Stimulated activated naive CD4-positive, alpha-beta T cell (primary cell): ENCODE measurements at places on chromosomes 7 and 10.

- no peak for DNase-seq
These were observed 5.7 kb downstream of the BLVRA start for GRCh38 chr7:43764039-43764761.

DNA sequence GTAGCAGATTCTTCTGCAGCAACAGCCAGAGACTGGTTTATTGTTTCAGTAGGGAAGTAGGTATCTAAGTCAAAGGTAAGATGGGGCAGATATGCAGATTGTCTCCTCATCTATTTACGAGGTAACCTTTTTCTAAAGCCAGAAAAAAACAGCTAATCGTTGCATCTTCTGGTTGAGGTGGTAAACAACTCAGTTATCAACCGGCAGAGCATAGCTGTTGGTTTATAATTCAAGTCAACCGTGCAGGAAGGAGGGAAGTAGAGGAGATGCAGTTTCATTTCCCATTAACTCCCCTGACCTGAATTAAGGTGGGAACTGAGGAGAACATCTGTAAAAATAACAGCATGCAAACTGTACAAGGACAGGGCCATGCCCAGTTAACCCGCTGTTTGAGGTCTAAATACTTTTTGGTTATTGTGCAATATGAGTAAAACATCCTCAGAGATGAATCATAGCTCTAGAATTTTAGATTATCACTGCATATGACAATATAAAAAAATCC is 156.5 kb upstream of the ITGB1 start:
- no peak for DNase-seq

GRCh38 chr10:21530641-21531040 is 3.4 kb upstream of the MLLT10 start:
- no peak for DNase-seq

DNA sequence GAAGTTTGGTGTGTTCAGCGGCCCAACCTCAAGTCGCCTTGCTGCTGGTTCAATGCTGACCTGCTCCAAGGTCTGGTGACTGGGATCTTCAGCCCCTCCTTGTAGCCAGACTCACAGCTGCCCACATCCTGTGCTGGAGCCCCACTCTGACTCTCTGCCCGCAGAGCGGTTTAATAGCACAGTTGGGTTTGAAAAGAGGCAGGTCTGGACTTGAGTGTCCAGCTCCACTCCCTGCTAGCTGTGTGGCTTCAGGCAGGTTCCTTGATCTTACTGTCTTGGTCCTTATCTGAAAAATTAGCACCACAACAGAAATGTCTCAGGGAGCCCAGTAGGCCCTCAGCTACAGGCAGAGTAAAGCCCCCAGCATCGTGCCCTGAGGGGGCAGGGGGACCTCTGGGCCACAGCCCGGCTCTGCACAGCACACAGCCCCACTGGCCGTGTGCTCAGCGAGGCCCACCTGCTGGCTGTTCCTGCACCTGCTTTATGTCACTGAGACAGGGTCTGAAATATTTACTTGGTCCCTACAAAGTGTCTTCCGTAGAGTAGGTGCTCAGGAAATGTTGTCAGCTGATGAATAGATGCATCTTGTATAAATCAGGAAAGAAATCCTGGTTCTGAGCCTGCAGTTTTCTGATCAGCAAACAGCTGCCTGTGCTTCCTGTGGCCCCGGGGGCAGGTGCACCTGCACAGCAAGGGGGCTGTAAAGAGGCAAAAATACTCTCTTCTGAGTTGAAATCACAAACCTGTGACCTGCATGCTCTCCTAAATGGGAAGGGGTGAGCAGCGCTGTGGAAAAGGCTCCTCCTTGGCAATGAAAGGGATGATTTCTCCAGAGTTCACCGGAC is 155.5 kb downstream of the SVIL start:
- no peak for DNase-seq

DNA sequence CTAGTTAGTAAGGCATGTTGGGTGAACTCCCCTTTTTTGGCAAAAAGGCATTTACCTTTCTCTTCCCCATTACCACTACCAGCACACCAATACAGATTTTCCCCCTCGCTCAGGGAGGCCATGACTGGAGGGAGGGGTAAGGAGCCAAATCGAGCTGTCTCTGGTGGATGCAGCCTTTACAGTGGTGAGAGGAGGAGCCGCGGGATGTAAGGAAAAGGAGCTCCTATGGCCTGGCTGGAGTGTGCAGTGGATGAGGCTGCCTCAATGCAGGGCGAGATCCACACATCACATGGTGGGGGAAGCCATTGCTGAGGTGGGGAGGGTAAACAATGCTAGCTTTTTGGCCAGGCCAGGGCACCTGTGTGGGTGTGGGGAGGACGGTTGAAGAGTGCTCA is 416.2 kb downstream of the EXOC4 start:
- no peak for DNase-seq

DNA sequence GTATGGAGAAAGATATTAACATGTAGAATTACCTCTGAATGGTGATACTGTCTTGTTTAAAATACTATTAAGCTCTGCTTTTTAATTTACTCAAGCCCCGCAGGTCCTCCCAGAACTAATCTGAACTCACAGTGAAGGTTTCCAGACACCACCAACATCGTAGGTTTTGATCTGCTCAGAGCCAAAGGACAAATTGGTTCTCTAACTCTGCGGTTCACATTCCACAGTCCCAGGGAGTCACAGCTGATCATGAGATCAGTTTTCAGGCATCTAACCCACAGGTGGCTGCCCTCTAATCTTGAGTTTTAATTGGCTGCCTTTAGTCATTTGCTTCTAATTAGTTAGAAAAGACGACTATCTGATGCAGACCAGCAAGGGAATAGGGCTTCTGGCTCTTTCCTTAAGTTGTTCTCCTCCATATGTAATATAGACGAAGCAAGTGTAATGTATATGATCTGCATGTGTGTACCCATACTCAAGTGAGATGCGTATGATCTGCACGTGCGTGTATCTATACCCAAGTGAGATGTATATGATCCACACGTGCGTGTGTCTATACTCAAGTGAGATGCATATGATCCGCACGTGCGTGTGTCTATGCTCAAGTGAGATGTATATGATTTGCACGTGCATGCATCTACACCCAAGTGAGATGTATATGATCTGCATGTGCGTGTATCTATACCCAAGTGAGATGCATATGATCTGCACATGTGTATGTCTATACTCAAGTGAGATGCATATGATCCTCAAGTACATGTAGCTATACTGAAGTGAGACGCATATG is 331.5 kb upstream of the NPVF start:
- DNase-seq = no peak

GRCh38 chr10:15436696-15437095 is 65.6 kb upstream of the FAM171A1 start:
- no peak for DNase-seq

GRCh38 chr7:29019387-29019786 is 61.3 kb upstream of the TRIL start:
- DNase-seq = no peak

- no peak for DNase-seq
These were observed 10.8 kb upstream of the FAM3C start for GRCh38 chr7:121406944-121407343.

DNA sequence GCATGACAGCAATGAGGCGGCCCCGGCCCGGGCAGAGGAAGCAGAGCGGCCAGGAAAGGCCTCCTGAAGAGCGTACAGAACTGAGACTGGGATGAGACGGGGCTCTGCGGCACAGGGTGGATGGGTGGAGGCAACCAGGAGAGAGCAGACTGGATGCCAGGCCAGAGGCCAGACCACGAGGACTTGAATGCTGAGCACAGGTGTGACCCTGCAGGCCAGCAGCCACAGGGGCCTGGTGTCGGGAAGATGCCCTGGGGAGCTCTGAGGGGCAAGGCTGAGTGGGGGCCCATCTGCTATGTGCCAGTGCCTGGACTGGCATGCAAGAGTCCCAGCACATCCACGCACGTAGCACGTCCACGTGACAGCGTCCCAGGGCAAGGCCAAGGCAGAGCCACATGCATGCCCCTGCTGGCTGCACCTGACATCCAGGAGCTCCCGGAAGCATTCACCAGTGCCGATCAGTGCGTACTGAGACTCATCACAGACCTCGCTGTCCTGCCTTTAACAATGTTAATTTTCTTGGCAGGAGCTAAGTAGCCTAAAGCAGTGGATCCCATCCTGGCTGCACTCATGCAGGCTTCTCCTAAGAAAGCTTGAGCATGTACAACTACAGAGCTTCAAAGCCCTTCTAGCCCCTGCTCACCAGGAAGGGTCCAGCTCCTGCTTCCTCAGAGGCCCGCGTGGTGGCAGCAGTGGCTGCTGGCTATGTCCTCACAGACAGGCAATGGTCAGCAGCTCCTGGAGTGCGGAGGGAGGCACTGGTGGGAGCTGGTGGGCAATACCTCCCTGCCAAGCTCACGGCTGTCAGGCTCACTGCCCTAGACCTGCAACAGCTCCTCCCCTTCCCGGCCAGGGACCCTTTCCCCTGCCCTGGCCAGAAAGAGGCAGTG is 18.0 kb downstream of the GRID1 start:
- no peak for DNase-seq

- DNase-seq = no peak
These were observed 35.8 kb upstream of the TRIM8 start for GRCh38 chr10:102608487-102608886.

GRCh38 chr10:49686651-49687050 is 7.2 kb downstream of the C10orf53 start:
- DNase-seq = no peak

- DNase-seq = no peak
These were observed 2.6 kb downstream of the MDH2 start for GRCh38 chr7:76050545-76050944.

DNA sequence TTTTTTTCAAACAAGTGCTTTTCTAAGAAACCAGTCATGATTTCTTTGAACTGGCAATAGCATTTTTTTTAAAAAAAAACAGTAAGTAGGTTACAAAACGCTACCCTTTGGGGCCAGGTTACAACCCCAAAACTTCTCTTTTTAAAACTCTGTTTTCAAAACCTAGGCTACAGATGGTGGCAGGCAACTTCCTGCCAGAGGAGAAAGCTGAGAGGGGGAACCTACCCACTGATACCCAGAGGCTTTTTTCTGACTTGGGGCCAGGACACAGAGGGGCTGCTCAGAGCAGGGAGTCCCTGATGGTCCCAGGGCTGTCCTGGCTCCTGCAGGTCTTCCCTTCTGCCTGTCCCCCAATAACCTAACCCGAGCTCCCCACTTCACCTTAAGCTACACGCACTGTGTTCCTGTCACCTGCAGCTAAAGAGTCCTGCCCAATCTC is 6.9 kb downstream of the STN1 start:
- peak; percentile 55 for DNase-seq

DNA sequence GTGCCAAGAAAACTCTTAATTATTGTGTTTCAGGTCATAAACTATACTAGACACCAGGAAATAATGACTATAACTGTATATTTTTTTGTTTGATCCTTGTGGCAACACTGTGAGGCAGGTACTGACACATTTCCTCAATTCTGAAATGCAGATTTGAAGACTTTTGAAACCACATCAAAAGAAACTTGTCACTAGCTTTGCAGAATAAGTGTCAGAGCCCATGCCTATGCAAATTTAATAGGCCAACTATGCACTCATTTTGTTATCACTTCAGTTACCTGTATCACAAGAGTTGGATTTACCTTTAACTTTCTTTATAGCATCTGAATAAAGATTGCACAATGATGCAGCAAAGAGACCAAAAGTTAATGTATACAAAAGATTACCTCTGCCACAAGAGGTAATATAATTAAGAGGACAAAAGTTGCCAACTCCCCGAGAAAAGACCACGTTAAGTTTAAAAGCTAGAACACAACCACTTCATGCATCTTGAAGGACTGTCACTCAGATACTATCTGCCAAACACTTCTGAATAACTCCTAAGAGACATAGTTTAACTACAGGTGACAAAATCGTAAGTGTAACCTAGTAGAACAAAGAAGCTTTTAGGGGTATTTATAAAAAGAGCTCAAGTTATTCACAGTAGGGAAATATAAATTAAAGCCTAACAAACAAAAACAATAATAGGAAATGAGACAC is 80.5 kb downstream of the ELAPOR2 start:
- peak; percentile 88 for DNase-seq

DNA sequence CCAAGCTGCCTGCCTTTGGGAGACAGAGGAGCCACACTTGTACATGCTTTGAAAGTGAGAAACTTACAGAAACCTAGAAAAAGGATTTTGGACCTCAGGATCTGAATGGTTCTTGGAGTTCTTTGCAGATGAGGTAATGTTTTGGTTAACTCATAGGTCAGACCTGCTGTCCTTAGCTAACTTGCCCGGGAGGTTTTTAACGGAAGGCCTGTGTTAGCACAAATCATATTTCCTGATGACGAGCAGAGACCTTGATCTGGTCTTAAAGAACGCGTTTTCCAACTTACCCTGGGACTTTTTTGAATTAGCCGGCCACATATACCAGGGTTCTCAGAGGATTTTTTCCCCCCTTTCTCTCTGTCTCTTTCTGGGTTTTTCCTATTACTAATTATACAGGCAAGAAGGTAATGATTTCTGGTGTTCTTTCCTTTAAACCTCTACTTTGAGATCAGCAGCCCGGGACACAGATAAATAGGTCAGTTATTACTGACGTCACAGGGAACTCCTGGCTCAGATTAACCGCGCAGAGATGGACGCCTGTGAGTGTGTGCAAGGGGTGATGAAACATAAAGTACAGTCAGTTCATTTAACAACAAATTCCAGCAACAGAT is 101.7 kb upstream of the KLF6 start:
- DNase-seq = no peak

- no peak for DNase-seq
These were observed 66.6 kb downstream of the TLL2 start for GRCh38 chr10:96446966-96447596.

DNA sequence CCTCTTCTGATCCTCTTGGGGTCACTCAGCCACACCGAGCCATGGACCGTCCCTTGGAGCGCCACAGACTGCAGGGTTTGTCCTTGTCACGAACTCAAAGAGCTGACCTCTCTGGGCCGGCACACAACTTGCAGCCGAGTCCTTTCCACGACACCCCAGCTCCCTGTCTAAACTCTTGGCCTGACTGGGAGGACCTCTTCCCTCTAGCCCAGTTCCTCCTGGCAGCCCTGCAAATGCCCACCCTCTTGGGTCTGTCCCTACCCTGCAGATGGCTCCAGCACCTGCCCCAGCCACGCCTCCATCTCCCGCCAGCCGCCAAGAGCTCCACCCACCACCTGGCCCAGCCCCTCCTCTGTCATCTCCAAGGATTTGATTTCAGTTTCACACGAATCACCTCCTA is 339.2 kb downstream of the DNAJB6 start:
- no peak for DNase-seq

- no peak for DNase-seq
These were observed 642.1 kb downstream of the LRMDA start for GRCh38 chr10:76073524-76073923.

GRCh38 chr7:69185170-69185569 is 413.1 kb upstream of the AUTS2 start:
- no peak for DNase-seq

GRCh38 chr10:55747244-55747643 is 613.8 kb downstream of the ZWINT start:
- no peak for DNase-seq

DNA sequence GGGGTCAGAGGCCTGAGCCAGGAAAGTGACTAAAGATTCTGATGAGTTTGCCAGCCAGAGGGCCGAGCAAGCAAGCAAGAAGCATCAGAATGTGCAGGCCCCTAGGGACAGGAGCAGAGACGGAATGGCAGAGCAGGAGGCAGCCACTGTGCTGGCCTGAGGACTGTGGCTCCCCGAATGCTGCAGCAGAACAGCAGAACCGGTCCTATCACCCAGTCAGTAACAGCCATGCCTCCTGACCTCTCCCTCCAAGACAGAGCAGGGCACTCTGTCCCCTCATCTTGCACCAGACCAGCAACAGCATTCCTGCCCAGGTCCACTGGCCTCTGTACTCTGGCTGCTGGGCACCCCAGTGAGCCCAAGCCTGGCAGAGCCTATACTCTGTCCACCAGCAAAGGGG is 85.9 kb downstream of the ARHGAP22 start:
- DNase-seq = no peak
